Esophagus mucosa (tissue), 1 donor: ENCODE measurements at places on chromosomes 12 and 14. TPM values are rescaled to one million over a fixed set of nuclear protein-coding genes. Genes with fewer than 3 reads are reported as not detected.

- no peak for ATAC-seq
These were observed 58.3 kb upstream of the DYRK2 start for GRCh38 chr12:67590149-67590790.

Gene KCNMB4
- 0.76 TPM for total RNA-seq

DNA sequence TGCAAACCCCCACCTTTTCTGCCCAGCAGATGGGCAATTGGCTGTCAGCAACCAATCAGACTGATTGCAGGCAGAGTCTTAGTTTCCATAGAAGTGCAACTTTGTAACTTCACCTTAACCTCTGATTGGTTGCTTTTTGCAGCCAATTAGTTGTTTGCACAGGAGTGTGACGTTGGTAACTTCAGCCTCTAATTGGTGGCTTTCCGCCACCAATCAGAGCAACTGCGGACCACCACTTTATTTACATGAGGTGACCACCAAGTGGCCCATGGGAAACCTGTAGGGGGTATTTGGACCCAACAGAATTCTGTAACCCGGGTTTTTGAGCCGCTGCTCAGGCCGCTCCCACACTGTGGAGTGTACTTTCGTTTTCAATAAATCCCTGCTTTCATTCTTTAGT, 32.3 kb downstream of the CDKN1B start:
- peak; percentile 46 for ATAC-seq

Gene FGF23
- total RNA-seq = not detected

- no peak for ATAC-seq
These were observed 35.3 kb downstream of the FBRSL1 start for GRCh38 chr12:132525011-132525832.

- ATAC-seq = no peak
These were observed 18.7 kb downstream of the FLVCR2 start for GRCh38 chr14:75597149-75597548.

GRCh38 chr14:20696764-20697163, 8.2 kb downstream of the ANG start:
- no peak for ATAC-seq

- no peak for ATAC-seq
These were observed 284.7 kb downstream of the DUSP6 start for GRCh38 chr12:89067421-89068187.

Gene ATXN7L3B
- 14.3 TPM for total RNA-seq

DNA sequence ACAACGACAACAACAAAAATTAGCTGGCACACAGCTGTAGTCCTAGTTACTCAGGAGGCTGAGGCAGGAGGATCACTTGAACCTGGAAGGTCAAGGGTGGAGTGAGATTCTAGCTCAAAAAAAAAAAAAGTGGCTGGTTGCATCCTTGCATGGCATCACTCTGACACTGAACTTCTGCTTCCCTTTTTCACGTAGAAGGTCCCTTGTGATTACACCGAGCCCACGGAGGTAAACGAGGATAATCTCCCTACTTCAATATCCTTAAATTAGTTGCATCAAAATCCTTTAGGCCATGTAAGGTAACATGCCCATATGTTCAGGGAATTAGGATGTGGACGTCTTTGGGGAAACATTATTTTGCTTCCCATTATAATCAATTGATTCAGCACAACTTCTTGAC, 4.0 kb upstream of the PPP4R4 start:
- no peak for ATAC-seq

Gene SOCS4
- 11.0 TPM for total RNA-seq

GRCh38 chr12:132529906-132530305, 40.0 kb downstream of the FBRSL1 start:
- peak; percentile 82 for ATAC-seq

Gene CMKLR1
- 0.56 TPM for total RNA-seq

DNA sequence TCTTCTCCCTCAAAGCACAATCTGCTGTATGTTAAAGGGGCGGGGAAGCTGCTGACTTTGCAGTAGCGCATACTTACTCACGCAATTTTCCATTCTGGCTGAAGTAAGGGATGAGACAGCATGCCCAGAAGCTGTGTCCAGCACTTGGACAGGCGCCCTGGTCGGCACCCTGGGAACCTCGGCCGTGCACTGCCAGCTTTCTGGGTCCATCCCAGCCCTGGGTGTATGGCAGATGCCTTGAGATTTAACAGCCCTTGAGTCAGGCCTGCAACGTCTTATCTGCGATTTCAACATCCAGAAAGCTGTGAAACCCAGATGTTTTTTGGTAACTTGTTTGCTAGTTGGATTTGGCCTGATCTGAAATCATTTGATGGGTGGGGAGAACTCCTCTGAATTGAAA, 16.1 kb downstream of the EML1 start:
- ATAC-seq = no peak

GRCh38 chr14:58663494-58664111, 25.8 kb downstream of the DACT1 start:
- no peak for ATAC-seq

Gene CD163
- total RNA-seq = 5.8 TPM
